ENCODE measurements at places on chromosomes 5 and 9.

DNA sequence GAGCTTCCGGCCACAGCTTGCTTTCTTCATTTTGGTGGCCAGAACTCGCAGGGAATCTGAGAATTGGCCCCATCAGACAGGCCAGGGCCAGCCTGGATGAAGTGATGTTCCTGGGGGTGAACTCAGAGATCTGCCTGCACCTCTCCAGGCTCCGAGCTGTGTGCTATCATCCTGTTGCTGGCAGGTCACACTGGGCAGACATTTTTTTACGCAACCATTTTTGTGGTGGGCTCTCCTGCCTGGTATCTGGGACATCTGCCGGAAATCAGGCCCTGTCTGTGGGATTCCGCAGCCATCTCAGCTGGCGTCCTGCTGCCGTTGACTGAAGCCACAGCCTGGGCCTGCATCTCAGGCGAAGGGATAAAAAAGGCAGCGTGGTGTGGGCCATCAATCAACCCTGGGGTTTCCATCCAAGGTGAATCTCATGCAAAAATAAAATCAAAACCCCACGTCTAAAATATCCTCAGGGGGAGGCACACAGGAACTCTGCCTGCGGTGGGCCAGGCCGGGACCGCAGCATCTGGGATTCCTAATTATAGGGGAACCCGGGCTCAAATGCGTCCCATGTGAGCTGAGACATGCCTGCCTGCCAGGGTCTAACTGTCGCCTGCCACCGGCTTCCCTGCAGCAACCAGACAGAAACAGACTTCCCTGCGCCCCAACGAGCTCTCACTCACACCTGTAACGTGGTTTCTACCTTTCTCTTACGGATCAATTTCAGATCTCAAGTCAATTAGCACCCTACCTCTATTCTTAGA, 174.3 kb downstream of the SYK start:
- no peak for DNase-seq

DNA sequence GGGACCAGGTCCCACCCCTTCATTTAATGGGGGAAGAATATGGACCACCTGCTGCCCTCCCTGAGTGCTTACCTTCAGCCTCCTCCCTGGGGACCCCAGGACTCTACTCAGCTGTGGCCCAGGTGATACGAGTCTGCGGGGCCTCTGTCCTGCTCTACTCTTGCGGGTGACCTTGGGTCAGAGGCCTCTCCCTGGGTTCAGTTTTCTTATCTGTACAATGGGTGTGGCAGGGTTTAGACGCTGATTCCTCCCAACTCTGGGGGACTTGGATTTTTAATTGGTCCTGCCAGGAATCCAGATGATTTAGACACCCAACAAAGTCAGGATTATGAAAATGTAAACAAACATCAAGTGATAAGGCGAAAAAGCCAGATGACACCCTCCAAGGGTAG, 25.0 kb downstream of the FAM163B start:
- no peak for DNase-seq

DNA sequence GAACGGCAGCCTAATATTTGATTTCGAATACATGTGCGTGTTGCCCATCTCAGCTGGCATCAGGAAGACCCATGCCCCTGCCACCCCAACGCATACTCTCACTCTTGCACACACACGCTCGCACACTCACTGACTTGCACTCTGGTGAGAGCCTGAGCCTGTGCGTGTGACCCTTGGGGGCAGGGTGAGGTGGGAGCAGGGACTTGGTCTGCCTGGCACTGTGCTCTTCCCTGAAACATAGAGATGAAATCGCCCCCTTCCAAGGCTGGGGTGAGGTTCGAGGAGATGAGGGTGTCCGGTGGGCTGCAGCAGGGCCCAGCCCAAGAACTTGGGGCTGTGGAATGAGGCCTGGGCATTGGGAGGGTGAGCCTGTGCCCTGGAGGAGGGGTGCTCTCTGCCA, 1.2 kb downstream of the LCN9 start:
- no peak for DNase-seq

GRCh38 chr9:107465467-107466451, 23.8 kb downstream of the KLF4 start:
- no peak for DNase-seq

DNA sequence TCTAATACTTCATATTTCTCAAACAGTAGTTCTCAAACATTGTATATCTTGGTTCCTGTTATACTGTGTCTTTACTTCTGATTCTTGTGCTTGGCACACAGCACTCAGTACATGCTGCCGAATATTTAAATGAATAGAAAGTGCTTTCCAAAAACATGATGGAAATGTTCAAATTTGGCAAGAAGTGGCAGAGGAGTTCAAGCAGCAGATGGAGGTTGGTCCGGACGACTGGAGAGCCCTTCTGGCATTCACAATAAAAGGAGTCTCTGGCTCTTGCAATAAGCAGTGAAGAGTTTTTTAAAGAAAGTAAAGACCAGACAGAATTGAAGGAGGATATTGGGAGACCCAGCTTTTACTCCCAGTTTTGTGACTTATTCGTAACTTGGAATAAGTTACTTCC, 36.3 kb downstream of the TSTD2 start:
- no peak for DNase-seq

GRCh38 chr9:86545090-86545489, 190.9 kb upstream of the TUT7 start:
- DNase-seq, result no peak

DNA sequence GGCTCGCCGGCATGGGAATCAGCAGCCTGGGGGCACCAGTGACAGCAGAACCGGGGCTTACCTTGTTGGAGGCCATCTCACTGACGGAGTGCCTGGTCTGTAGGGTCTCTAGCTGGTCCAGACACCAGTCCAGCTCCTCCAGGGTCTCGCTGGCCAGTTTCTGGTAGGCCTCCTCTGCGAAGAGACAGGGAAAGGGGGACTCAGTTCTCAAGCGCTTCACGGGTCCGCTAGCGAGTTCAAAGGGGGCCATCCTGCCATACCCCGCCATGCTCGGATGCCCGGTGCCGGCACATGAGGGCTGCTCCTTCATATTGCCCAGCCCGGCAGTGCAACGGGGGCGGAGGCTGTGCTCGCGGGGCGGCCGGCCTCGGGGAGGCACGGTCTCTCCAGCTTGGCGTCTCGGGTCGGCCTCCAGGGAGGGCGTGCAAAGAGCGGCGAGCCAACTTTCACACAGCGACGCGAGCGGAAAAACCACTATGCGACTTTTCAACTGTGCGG, 456.0 kb downstream of the RAB3C start:
- DNase-seq, result no peak

- DNase-seq, result no peak
Observed at GRCh38 chr5:142725231-142726187, 39.6 kb upstream of the FGF1 start.

- DNase-seq, result no peak
Observed at GRCh38 chr9:88477300-88477751, 57.7 kb upstream of the NXNL2 start.

GRCh38 chr5:74200560-74200959, 440.0 kb downstream of the ENC1 start:
- DNase-seq, result no peak

DNA sequence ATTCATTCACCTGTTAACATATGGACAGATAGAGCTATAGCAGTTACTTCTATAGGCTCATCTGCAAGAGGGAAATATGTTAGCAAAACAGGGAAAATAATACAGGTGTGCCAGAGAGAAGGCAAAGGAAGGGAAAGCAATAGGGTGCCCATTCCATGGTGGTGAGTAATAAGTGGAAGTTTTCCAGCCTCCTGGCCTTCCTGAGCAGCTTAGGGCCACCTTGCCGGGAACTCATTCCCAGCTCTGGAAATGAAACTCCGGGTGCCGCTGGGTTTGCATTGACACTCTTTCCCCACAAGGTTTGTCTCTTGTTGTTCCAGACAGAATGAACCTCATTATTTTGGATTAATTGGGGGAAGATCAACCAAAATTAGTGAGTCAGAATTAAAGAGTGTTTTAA, 58.4 kb downstream of the SLC1A3 start:
- DNase-seq, result no peak

GRCh38 chr9:99437145-99437544, 215.1 kb downstream of the SEC61B start:
- no peak for DNase-seq

- no peak for DNase-seq
Observed at GRCh38 chr9:18629136-18629535, 155.2 kb downstream of the ADAMTSL1 start.

GRCh38 chr9:90853945-90854344, 52.3 kb downstream of the SYK start:
- no peak for DNase-seq

DNA sequence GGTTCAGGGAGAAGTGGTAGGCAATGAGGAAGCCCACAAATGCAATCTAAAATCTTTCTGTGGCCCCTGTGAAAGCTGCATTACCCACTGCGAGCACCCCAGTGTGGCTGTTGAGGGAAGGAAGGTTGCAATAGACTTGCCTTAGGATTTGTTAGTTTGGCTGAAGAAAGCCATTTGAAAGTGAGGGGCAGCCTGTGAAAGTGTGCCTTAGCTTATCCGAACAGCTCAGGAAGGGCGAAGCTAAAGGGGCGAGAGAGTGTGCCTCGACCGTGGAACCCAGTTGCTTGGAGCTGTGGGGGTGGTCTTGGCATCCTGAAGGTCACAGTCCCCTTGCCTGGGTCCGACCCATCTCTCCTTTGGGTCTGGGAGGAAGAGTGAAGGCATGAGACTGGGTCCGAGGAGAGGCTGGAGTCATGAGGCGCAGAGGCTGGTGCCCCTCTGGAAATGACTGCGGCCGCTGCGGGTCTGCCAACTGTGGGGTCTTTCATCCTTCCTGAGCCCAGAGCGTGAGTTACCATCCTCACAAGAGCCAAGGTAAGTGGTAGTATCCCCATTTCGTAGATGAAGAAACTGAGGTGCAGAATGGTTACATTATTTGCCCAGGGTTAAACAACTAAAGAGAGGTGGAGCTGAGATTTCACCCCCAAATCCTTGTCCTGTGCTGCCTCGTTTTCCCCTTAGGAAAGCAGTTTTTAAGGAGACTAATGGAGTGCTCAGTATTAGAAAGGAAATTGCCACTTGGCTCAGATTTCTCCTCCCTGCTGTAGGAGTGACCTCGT, 24.4 kb downstream of the SLC25A25 start:
- DNase-seq, result no peak

- no peak for DNase-seq
Observed at GRCh38 chr5:137367951-137368350, 131.2 kb downstream of the SPOCK1 start.

- no peak for DNase-seq
Observed at GRCh38 chr5:110880413-110880812, 141.6 kb downstream of the SLC25A46 start.

DNA sequence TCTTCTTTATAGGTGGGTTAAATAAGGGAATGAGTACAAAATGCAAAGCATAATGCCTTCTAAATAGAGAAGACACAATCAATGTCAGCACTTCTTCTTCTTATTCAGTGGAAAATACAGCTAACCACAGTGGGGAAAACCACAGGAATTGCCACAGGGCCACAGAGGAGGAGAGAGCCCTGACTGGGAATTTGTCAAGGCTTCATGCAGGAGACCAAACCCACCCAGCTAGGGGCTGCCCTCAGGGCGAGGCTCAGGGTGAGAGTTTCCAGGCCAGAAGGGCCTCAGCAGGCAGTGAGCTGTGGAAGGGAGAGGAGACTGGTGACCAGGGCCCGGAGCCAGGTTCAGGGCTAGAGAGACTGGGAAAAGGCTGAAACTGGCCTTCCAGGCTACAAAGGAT, 279.1 kb downstream of the MSX2 start:
- DNase-seq, result no peak

DNA sequence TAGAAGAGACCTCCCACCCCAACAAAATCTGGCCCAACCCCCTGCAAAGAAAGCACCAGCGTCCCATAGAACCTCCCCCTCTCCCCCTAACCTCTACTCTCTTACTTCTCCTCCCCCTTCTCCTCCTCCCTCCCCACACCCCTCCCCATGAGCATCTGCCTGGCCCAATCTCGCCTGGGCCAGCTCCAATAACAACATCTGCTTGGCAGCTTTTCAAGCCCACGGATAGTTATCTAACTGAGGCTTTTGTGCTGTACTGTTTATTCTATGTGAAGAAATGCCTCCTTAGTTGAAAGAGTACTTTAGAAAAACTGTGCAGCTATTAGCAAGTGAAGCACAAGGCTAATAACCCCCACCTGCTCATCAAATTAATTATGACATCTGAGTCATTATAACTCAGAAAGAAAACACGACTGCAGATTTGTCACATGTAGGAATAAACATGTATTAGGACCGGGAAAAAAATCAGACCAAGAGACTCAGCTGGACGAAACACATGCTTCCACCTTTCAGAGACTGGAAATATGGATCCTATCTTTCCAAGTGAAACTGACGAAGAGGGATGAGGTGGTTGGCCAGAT, 42.8 kb downstream of the NFIB start:
- no peak for DNase-seq

DNA sequence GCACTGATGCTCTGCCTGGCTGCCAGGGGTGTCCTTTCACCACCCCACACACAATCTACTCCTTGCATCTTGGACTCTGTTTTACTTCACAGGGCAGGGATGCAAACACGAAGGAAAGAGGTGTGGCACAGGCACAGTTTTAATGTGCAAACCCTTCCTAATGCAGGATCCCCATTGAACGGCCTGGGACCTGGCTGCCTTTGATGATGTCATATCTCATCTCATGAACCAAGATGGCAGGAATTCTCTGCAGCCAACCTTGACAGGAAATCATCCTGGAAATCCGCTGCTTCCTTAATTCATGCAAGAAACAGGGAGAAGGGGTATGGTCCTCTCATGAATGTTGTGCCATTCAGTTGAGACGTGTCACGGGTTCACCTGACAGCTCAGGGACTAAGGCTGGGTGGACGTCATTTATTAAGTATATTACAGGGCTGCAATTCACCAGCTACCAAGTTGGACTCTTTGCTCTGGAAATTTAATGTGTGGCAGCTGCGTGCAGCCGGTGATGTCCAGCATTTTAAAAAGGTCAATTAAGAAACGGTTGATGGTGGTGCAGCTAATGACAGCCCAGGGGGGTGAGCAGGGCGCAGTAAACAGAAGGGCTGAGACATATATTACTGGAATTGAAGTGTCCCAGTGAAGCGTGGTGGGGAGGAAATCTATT, 91.5 kb downstream of the LMNB1 start:
- no peak for DNase-seq

- no peak for DNase-seq
Observed at GRCh38 chr5:18299166-18299565, 664.9 kb downstream of the TAF11L14 start.

GRCh38 chr5:102200861-102201260, 95.2 kb downstream of the SLCO4C1 start:
- no peak for DNase-seq

GRCh38 chr5:67377631-67378030, 181.0 kb upstream of the CD180 start:
- DNase-seq, result no peak

GRCh38 chr5:100828071-100828897, 74.8 kb downstream of the ST8SIA4 start:
- no peak for DNase-seq

GRCh38 chr5:138339091-138339456, 1.0 kb downstream of the FAM53C start:
- no peak for DNase-seq

- DNase-seq, result no peak
Observed at GRCh38 chr5:82259172-82259800, 18.9 kb downstream of the RPS23 start.

GRCh38 chr9:68746525-68746924, 41.5 kb downstream of the PIP5K1B start:
- DNase-seq, result no peak

- DNase-seq, result no peak
Observed at GRCh38 chr9:127463911-127464310, 12.6 kb downstream of the LRSAM1 start.
